ENCODE measurements at places on chromosomes 1 and 21.

- no peak for DNase-seq
- peaks cover 10% of the 10 kb centered on the region for H3K4me1 ChIP-seq
- no peaks in the 10 kb centered on the region for H3K27me3 ChIP-seq
Measured at GRCh38 chr1:211605034-211605433, 26.1 kb upstream of the SLC30A1 start.

DNA sequence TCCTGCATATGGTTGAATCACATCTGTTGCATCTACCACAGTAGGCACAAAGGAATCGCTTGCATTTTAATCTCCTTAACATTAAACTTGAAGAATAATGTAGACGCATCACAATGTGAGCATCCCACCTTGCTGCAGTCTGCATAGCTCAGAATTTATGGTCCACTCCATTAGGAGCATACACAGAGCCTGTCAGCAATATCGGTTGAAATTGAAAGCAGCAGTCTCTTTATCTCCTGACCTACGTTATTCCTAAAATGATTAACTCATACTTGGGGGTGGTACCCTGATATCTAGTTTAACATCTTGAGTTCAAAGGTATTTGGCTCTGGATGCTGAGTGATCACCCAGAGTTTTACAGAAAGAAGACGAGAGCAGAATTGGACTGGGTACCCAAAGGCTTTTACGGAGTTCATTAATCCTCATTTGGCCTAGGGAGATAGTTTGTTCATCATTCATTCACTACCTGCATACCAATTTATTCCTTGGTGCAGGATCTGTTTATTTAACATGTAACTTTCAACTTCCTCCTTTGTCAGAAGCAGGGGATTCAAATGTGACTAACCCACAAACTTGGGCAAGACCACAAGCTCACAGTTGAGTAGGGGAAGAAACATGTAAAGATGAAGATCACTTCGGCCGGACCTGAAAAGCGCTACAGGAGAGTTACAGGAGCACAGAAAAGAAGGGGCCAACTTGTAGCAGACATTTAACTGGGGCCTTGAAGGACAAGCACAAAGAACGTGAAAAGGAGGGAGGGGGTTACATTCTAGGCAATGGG, 187.9 kb downstream of the DAB1 start:
- H3K27me3 ChIP-seq: no peaks in the 10 kb centered on the region
- no peak overlapping the region for H3K27ac ChIP-seq
- H3K36me3 ChIP-seq: no peaks in the 10 kb centered on the region

DNA sequence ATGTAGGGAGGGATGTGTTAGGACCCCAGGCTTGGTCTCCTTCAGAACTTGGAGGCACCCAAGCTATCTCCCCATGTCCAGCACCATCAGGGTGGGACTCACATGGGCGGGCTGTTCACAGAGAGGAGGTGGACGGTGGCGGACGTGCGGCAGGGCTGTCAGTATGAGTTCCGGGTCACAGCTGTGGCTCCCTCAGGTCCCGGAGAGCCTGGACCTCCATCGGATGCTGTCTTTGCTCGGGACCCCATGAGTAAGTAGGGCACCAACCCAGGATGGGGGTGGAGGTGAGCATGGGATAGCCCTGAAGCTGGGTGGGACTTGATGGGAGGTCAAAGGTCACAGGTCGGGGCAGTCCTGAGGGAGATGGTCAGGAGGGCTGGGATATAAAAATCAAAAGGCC, 27.8 kb downstream of the IGFN1 start:
- H3K4me1 ChIP-seq: no peaks in the 10 kb centered on the region
- H3K27me3 ChIP-seq: no peaks in the 10 kb centered on the region
- DNase-seq: no peak

DNA sequence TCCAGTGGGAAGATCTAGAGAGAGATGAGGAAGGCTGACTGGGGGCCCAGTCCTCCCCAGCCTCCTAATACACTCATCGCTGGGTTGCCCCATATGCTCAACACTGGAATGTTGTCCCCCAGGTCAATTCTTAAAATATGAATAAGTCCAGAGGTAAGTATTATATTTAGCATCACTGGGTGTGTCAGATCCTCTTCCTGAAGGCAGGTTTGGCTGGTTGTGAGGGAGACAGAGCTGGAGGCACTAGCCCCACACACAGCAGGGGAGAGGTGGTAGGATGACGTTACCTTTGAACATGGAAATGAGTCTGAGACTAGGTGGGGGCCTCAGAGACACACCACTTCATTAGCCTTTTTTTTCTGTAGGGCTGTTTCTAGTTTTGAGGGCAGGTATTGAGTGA, 42.6 kb downstream of the SLC44A3 start:
- H3K4me1 ChIP-seq: no peaks in the 10 kb centered on the region
- DNase-seq: no peak
- H3K27me3 ChIP-seq: no peaks in the 10 kb centered on the region
- H3K4me3 ChIP-seq: no peak overlapping the region

- peak overlapping the region; percentile 71 for H3K27ac ChIP-seq
- no peaks in the 10 kb centered on the region for H3K27me3 ChIP-seq
- peaks cover 8% of the 10 kb centered on the region for H3K36me3 ChIP-seq
- H3K4me1 ChIP-seq: peaks cover 60% of the 10 kb centered on the region
Measured at GRCh38 chr1:26122988-26123973, 11.7 kb downstream of the PDIK1L start.

- H3K27ac ChIP-seq: no peak overlapping the region
- H3K36me3 ChIP-seq: no peaks in the 10 kb centered on the region
- H3K27me3 ChIP-seq: no peaks in the 10 kb centered on the region
Measured at GRCh38 chr1:4055294-4055967, 155.4 kb upstream of the C1orf174 start.

- no peak for DNase-seq
- no peaks in the 10 kb centered on the region for H3K36me3 ChIP-seq
- H3K27ac ChIP-seq: no peak overlapping the region
- H3K4me3 ChIP-seq: no peak overlapping the region
Measured at GRCh38 chr1:108575375-108575774, 15.5 kb downstream of the EEIG2 start.

- H3K27me3 ChIP-seq: no peaks in the 10 kb centered on the region
- no peaks in the 10 kb centered on the region for H3K36me3 ChIP-seq
- no peak overlapping the region for H3K4me3 ChIP-seq
- H3K4me1 ChIP-seq: peaks cover 40% of the 10 kb centered on the region
Measured at GRCh38 chr21:34548781-34549376, 36.9 kb upstream of the KCNE1 start.

- peaks cover 19% of the 10 kb centered on the region for H3K36me3 ChIP-seq
- no peak for DNase-seq
- no peak overlapping the region for H3K27ac ChIP-seq
- no peak overlapping the region for H3K4me3 ChIP-seq
- peaks cover 88% of the 10 kb centered on the region for H3K4me1 ChIP-seq
- H3K27me3 ChIP-seq: no peaks in the 10 kb centered on the region
Measured at GRCh38 chr1:92480200-92480812, 6.4 kb downstream of the GFI1 start.

- no peak overlapping the region for H3K4me3 ChIP-seq
- no peaks in the 10 kb centered on the region for H3K4me1 ChIP-seq
- no peak for DNase-seq
Measured at GRCh38 chr1:230235876-230236275, 168.8 kb downstream of the GALNT2 start.

DNA sequence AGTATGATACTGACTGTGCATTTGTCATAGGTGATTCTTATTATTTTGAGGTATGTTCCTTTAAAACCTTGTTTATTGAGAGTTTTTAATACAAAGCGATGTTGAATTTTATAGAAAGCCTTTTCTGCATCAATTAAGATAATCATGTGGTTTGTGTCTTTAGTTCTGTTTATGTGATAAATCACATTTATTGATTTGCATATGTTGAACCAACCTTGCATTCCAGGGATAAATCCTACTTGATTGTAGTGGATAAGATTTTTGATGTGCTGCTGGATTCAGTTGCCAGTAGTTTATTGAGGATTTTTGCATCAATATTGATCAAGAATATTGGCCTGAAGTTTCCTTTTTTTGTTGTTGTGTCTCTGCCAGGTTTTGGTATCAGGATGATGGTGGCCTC, 158.0 kb downstream of the CENPF start:
- DNase-seq: no peak
- H3K4me3 ChIP-seq: no peak overlapping the region
- H3K36me3 ChIP-seq: no peaks in the 10 kb centered on the region
- no peaks in the 10 kb centered on the region for H3K4me1 ChIP-seq
- H3K27me3 ChIP-seq: no peaks in the 10 kb centered on the region
- H3K27ac ChIP-seq: no peak overlapping the region

GRCh38 chr21:36478941-36479340, 981 bp downstream of the CLDN14 start:
- H3K27ac ChIP-seq: no peak overlapping the region
- H3K36me3 ChIP-seq: no peaks in the 10 kb centered on the region
- H3K4me3 ChIP-seq: no peak overlapping the region

GRCh38 chr1:234600418-234601281, 9.3 kb downstream of the IRF2BP2 start:
- peak; percentile 74 for DNase-seq
- no peaks in the 10 kb centered on the region for H3K27me3 ChIP-seq
- H3K27ac ChIP-seq: peak overlapping the region; percentile 20

DNA sequence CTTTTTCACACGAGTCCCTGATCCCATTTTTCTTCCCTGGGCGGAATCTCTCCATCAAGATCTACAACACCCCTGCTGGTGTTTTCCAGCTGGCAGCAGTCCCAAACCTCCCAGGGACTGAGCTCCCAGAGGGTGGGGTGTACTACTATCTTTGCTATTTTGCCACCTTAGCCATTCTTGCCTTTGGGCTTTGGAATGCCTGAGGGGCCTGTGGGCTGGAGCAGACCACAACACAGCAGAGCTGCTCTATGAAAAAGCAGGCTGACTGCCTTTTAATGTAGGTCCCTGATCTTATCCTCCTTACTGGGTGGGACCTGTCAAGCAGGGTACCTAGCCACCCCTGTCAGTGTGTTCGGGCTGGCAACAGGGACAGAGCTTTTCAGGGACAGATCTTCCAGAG, 91.9 kb downstream of the KCNT2 start:
- H3K27ac ChIP-seq: no peak overlapping the region
- DNase-seq: no peak
- no peaks in the 10 kb centered on the region for H3K4me1 ChIP-seq
- H3K36me3 ChIP-seq: no peaks in the 10 kb centered on the region

GRCh38 chr1:160578175-160578524, 1.1 kb downstream of the CD84 start:
- H3K4me1 ChIP-seq: peaks cover 64% of the 10 kb centered on the region
- H3K4me3 ChIP-seq: no peak overlapping the region
- H3K27me3 ChIP-seq: no peaks in the 10 kb centered on the region

GRCh38 chr1:43239484-43239883, 30.3 kb upstream of the TMEM125 start:
- peak overlapping the region; percentile 4 for H3K4me3 ChIP-seq
- H3K27ac ChIP-seq: no peak overlapping the region
- H3K27me3 ChIP-seq: no peaks in the 10 kb centered on the region
- DNase-seq: peak; percentile 72
- H3K36me3 ChIP-seq: no peaks in the 10 kb centered on the region
- peaks cover 20% of the 10 kb centered on the region for H3K4me1 ChIP-seq

DNA sequence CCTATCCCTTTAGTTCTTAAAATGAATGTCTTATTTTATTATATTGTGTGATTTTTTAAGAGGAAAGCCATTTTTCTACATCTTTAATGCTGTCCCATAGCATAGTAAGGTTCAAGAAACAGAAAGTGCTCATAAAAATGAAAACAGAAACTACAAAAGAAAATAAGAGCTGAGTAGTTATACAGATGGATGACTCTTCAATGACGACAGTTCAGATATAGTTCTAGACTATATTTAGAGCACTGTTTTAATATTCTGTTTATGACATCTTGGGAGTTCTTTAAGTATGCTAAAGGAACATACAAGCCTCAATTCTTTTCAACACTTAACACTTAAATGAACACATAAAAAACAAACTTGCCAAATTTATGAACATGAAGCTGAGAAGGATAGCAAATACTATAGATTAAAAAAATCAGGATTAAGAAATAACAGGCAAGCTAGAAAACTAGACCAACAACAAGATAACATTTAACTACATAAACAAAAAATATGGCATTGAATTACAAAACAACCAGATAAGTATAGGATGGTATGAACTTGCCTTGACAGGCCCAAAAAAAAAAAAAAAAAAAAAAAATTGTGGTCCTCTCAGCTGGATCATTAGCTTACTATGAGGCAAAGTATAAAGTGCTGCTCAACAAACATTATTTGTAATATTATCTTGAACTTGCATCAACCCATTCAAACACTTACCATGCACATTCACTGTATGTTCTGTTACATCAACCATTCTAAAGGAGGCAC, 87.9 kb downstream of the ZZZ3 start:
- no peak overlapping the region for H3K4me3 ChIP-seq
- no peaks in the 10 kb centered on the region for H3K27me3 ChIP-seq
- DNase-seq: no peak
- H3K36me3 ChIP-seq: peaks cover 17% of the 10 kb centered on the region
- no peak overlapping the region for H3K27ac ChIP-seq

- no peak overlapping the region for H3K4me3 ChIP-seq
- peaks cover 19% of the 10 kb centered on the region for H3K36me3 ChIP-seq
- H3K27me3 ChIP-seq: no peaks in the 10 kb centered on the region
- no peak for DNase-seq
- peaks cover 5% of the 10 kb centered on the region for H3K4me1 ChIP-seq
Measured at GRCh38 chr1:51423073-51423821, 92.9 kb upstream of the TTC39A start.

DNA sequence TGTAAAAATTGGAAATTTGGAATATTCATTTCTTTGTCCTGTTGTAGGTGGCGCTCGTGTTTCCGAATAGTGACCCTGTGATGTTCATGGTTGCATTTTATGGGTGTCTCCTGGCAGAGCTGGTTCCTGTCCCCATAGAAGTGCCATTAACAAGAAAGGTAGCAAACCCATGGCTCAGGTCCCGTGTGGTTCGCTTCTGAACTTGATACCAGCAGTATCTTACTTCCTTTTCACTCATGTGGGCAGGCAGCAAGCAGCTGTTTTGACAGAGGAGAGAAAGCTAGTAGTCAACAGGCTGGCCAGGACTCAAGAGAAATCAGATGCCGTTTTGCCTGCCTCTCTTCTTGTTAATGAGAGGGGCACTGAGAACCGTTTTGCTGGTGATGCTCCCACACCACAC, 72.8 kb downstream of the S100B start:
- no peaks in the 10 kb centered on the region for H3K4me1 ChIP-seq
- no peak overlapping the region for H3K27ac ChIP-seq
- peaks cover 28% of the 10 kb centered on the region for H3K36me3 ChIP-seq
- DNase-seq: no peak
- no peak overlapping the region for H3K4me3 ChIP-seq
- no peaks in the 10 kb centered on the region for H3K27me3 ChIP-seq

GRCh38 chr1:42734201-42735035, 5.6 kb downstream of the CLDN19 start:
- H3K36me3 ChIP-seq: no peaks in the 10 kb centered on the region
- no peak overlapping the region for H3K27ac ChIP-seq
- no peaks in the 10 kb centered on the region for H3K27me3 ChIP-seq
- no peak overlapping the region for H3K4me3 ChIP-seq

- no peak overlapping the region for H3K4me3 ChIP-seq
- H3K27ac ChIP-seq: no peak overlapping the region
- peaks cover 1% of the 10 kb centered on the region for H3K4me1 ChIP-seq
Measured at GRCh38 chr1:235928197-235928596, 61.5 kb upstream of the LYST start.

DNA sequence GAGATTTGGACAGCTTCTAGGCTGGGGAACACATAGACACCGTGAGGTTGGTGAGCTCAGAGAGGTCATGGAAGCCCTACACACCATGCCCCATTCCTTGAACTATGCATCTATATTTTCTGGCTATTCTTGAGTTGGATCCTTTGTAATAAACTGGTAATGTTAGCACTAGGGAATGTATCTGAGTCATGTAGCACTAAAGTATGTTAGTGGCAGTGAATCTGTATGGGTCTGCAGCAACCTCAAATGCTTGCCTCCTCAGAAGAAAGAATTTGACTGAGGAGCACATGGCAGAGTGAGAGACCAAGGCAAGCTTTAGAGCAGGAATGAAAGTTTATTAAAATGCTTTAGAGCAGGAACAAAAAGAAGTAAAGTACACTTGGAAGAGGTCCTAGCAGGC, 43.7 kb upstream of the LRRC7 start:
- no peaks in the 10 kb centered on the region for H3K4me1 ChIP-seq
- no peak for DNase-seq
- H3K27me3 ChIP-seq: no peaks in the 10 kb centered on the region
- no peaks in the 10 kb centered on the region for H3K36me3 ChIP-seq
